ENCODE measurements at places on chromosomes 12 and 14.

DNA sequence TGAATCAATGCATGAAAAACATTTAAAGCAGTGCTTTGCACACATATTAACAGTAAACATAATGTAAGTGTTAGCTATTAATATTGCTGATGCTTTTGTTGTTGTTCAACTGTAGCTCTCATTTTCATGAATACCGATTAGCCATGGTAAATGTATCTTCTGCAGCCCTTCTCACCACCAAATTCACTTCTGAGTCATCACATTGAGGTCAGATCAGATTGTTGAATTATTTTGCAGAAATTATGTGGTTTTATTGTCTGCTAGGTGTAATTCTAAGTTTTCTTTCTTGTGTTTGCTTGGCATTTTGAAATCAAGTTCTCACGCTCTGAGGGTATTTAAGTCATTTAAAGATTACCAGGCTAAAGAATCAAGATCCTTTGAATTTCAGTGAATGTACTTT, 74.6 kb downstream of the AKAP6 start:
- ATAC-seq = no peak

GRCh38 chr14:101075025-101075800, 171.7 kb upstream of the RTL1 start:
- ATAC-seq = peak; percentile 66

DNA sequence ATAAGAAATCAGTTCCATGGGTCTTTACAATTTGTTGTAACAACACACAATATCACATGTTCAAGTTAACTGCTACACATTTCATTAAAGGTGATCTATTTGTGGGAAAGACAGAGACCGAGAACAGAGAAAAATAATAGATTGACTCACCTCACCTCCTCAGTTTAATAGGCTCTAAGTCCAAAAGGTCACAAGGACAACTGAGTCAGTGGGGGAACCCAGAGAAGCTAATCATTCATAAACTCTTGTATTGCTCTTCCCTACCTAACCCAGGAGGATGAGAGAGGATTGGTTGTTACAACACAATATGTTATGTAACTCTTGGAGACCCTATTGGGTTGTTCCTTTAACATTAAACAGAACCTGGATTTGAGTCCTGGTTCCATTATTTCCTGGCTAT, 72.2 kb upstream of the CRY1 start:
- no peak for ATAC-seq

- no peak for ATAC-seq
These were observed 708 bp upstream of the TCTN1 start for GRCh38 chr12:110613071-110613770.

- ATAC-seq = no peak
These were observed 9.4 kb downstream of the SYCP3 start for GRCh38 chr12:101729842-101730241.

- ATAC-seq = no peak
These were observed 226.9 kb downstream of the MON2 start for GRCh38 chr12:62693376-62694050.
